ENCODE measurements at places on chromosomes 5 and 9.

- DNase-seq = no peak
Measured at GRCh38 chr9:126885131-126885641, 24.7 kb downstream of the ZBTB34 start.

DNA sequence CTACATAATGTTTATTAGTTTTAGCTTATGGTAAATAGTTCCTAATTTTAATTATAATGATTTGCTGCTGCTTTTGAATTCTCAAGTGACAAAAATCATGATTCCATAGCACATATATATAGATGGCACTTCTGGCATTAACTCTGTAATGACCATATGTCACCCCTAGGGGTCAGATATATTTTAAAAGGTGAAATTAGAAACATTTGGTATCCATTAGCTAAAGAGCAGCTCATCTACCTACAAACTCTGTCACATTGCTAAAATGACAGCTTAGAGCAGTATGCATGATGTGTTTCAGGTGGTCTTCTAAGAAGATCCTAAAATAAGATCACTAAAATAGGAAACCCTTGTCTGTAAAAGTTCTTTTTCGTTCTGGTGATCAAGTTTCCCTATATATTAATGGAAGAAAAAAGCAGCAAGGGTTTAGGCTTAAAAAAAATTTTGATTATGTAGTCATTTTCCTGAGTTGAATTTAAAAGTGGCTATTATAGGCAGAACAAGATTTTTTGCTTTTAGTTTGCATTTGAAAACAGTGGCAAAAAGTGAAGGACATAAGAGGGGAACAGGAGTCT is 157.7 kb upstream of the POU5F2 start:
- DNase-seq = peak; percentile 37

- DNase-seq = no peak
Measured at GRCh38 chr5:60455589-60455988, 244.4 kb downstream of the DEPDC1B start.

DNA sequence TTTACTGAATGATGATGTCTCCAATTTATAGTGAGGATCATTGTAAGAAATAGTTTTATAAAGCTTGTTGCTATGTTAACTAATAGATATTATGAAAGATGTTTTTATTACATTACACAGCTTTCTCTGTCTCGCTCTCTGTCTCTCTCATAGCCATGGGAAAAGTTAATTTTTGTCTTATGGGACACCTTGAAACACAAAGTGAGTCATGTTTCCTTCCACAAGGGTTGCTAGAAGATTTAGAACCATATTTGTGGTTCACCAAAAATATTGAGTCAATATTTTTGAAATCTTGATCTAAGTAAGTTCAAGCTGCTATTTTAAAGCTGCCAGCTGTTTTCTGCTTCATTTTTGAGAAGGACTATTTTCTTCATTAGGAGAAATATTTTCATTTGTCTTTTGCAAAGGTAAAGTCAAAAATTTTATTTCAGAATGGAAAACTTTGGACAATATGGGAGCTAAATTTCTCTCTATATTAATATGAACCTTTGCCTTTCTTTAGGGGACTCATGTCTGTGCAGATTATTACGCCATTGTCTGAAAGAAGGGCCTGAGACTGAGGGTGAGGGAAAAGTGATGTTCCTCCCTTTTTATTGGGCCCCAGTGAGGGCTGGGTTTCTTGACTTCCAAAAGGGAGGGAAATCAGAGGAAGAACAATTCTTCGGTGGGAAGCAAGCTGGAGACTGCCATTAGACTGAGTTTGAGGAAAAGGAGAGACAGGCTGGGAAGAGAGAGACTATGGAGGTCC is 87.9 kb upstream of the SLC24A2 start:
- DNase-seq = no peak

DNA sequence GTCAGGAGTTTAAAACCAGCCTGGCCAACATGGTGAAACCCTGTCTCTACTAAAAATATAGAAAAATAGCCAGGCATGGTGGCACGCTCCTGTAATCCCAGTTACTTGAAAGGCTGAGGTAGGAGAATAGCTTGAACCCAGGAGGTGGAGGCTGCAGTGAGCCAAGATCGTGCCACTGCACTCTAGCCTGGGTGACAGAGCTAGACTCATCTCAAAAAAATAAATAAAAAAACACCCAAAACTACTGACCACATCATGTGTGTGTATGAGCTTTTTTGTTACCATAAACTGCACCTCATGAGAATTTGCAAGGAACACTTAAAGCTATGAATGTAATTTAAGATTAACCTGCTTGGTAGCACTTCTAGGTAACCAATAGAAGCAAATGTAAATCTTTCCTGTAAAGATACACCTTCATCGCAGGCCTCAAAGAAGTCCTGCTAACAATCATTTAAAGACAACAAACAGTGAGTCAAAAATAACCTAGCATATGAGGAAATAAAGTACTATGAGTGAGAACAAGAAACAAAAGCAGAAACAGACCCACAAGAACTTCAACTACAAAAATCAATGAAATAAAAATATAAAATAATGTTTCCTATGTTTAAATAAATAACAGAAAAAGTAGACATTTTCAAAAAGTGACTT is 13.0 kb downstream of the SLC38A9 start:
- no peak for DNase-seq

DNA sequence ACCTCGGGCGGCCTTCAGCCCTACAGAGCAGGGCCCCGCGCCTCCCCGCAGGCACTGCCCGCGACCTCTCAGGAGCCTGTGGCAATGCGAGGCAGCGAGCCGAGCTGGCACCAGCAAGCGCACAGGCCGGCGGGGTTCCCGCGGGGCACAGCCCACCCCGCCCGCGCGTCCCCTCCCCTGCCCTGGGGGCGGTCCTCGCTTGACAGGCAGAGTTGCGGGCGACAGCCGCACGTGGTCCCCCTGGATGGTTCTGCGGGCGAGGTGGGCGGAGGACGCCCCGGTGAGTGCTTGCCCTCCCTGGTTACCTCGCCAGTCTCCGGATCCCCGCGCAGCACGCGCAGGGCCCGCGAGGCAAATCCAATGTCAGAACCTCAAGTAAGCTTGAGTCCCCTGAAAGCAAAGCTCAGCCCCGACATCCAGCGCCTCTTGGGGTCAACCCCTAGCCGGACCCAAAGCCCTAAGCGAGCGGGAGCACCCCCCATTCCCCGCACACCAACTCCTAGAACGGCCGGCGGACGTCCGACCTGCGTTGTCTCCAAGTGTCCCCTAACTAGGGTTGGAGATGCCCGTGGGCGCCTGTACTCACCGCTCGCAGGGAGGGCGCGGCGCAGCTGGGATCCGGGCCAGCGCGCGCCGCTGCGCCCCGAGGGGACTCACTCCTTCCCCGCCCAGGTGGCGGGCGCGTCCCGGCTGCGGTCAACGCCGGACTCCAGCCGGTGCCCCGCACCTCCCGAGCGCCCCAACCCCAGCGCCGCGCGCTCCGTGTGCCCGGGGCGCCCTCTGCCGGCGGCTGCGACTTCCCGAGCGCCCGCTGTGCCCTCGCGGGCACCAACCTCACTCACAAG is at the start of gene DRD1:
Gene DRD1 (minus strand): TSS at position 123 of the 845 bp plus-strand sequence. CDS start 1,083 bp downstream, outside the sequence.
- no peak for DNase-seq

- peak; percentile 15 for DNase-seq
Measured at GRCh38 chr9:79562749-79563386, 8.9 kb upstream of the TLE4 start.

GRCh38 chr9:84349671-84350070 is 9.1 kb upstream of the SLC28A3 start:
- peak; percentile 13 for DNase-seq

- no peak for DNase-seq
Measured at GRCh38 chr5:147643142-147643541, 133.3 kb upstream of the DPYSL3 start.

DNA sequence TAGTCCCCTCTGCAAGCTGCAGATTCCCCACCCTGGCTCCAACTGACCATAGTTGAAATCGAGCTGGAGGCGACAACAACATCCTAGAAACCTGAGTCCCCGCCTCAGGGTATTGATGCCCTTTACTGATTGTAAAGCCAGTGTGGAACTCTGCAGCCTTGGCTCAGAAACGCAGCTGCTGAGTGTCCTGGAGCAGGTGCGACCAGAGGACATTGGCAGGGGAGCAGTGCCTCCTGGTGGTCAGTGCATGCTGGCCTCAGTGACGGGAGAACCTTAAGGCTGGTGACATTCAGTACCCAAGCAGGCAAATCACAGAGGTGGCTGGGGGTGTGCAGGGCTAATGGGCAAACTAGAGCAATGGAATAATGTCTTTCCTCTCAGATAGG is 20.4 kb upstream of the ZNF354B start:
- DNase-seq = peak; percentile 30

- no peak for DNase-seq
Measured at GRCh38 chr9:115946530-115946929, 207.1 kb upstream of the PAPPA start.

All from OCI-M1 (cell line).